CD4-positive, alpha-beta memory T cell (primary cell): ENCODE measurements at places on chromosomes 1 and 21. TPM values are rescaled to one million over a fixed set of nuclear protein-coding genes. Genes with fewer than 3 reads are reported as not detected.

Gene CDC42BPA
- polyA plus RNA-seq, result not detected

Gene ATP1A2
- polyA plus RNA-seq, result not detected

Gene OR2T35
- polyA plus RNA-seq, result not detected

Gene TRIM58
- polyA plus RNA-seq, result 0.52 TPM

Gene LRRC38
- not detected for polyA plus RNA-seq

Gene GJC2
- not detected for polyA plus RNA-seq

Gene MARK1
- not detected for polyA plus RNA-seq

DNA sequence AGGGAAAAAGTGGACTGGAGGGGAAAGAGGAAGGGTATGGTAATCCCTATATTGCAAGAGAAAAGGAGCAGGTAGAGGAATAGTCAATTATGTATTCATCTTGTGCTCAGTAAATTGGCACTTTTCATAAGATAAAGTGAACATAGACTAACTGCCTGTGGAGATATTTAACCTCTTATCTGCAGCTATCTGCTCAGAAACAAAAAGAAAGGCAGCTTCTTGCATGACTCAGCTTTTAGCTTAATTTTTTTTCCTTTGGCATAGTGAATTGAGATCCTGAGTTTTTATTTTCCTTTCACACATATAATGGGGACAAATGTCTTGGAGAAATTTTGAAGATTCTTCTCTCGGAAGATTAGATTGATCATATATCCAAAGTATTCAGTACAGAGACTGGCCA is 127.6 kb upstream of the F3 start:
- no peak for DNase-seq

DNA sequence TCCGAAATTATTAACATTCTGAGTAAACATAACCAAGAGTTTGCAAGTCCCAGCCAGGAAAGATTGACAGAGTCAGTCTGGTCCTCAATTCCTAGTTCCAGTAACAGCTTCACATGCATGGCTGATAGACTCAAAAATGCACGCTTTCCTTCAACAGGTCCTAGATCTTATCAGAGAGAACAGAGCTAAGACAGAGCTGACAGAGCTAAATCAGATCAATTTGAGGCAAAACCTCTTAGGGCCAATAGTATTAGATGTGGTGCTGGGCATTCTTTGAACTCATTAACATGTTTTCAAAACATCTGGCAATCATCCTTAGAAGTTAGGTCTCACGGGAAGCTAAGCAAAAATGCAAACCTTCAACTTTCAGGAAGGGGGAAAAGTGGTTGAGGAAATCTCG is 114.0 kb downstream of the GREM2 start:
- DNase-seq, result no peak

- no peak for DNase-seq
Observed at GRCh38 chr21:28431022-28431421, 561.7 kb downstream of the LTN1 start.

DNA sequence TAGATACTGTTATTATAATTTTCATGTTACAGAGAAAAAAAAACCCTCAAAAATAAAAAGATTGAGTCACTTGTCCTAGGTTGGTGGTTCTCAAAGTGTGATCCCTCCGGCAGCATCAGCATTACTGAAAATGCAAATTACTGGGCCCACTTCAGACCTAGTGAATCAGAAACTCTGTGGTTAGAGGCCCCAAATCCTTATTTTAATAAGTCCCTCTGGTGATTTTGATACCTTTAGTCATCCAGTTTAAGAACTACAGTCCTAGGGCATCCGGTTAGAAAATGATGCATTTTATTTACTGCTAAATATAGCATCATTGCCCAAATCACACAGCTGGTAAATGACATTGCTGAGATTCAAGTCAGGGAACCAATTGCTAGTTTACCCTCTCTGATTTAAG is 203.7 kb upstream of the RUNX1 start:
- DNase-seq, result no peak

GRCh38 chr1:119228335-119229080 is 88.1 kb upstream of the WARS2 start:
- no peak for DNase-seq

GRCh38 chr1:160024195-160024905 is 7.4 kb downstream of the PIGM start:
- no peak for DNase-seq

DNA sequence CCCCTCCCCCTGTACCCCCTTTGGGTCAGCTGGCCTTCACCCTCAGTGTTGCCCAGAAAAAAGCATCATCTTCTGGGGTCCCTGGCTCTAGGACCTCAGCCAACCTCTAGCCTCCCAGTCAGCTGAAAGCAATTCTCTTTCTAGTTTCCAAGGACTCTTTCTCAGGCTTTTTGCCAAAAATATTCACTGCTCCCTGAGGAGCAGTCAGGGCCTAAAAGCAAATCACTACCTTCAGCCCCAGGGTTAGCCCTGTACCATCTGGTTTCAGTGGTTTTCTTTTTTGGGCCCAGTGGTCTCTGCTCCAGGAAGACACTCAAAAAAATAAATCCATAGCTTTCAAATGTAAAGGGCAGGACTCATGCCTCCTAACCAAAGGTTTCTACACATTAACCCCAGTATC is 3.1 kb upstream of the LMOD1 start:
- DNase-seq, result no peak

DNA sequence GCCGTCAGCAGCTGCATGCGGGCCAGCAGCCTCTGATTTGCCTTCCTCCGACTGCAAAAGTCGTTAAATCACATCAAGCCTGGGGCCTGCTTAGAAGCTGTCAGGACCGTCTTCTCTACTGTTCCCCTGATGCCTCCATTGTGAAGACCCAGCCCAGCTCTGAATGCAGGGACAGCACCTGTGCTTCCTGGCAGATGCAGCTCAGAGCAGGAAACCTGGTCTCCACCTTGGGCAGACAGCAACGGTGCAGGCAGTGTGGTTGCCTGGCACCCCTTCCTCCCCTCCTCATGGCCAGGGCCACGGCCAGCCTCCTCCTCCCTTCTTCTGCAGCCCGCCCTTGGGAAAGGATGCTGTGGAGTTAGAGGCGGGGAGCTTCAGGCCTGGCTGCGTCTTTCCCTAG is 92.3 kb upstream of the COL6A1 start:
- DNase-seq, result no peak
